Neuronal stem cell (in vitro differentiated cells): ENCODE measurements at places on chromosomes 3 and 15.

DNA sequence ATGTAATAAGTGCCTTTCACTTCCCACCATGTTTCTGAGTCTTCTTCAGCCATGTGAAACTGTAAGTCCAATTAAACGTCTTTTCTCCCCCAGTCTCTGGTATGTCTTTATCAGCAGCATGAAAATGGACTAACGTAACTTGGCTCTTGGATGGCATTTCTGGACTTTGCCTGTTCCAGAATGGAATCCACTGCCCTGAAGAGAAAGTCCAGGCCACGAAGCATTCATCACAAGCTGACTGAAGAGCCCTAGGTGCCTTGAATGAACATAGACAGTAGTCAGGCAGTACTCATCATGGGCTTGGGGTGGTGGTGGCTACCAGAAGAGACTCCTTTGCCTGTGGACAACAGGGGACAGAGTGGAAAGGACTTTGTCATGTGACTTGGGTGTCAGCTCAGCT is 1505.0 kb downstream of the SI start:
- DNase-seq = no peak

DNA sequence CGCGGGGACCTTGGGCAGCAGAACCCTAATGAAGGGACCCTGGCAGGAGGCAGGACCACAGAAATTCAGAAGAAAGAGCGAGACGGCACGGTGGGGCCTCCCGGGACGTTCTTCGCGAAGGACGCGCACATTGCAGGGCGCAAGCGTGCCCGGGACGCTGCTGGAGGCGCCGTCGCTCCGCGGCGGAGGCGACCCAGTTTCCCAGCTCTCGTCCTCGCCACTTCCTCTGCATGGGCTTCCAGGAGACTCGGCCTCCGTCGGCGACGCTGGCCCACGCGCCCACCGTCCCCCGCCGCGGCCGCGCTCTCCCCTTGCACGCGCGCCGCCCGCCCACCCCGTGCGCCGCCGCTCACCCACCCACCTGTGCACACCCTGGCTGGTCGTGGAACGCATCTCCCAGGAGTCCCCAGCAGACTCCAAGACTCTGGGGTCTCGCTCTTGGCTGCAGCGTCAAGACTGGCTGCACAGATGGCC is 31.8 kb upstream of the SMAD3 start:
- no peak for DNase-seq

DNA sequence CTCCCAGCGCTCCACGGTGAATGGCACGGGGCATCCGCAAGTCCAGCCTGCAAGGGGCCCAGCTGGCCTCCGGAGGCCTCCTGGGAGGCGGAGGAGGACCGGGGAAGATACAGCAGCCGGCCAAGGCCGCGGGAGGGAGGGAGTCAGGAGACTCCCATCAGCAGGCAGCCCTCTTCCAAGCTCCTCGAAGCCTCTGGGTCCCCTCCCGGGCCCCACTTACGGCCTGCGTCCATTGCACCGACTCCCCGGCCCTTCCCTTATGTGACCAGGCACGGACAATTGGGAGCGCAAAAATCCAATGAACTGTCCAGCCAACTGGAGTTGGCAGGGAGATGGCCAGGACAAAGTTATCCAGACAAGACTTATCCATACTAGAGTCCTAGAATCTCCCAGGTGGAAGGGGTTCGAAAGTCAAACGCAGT is 668 bp downstream of the MFGE8 start:
- DNase-seq = no peak

GRCh38 chr15:92429378-92430068 is 35.8 kb downstream of the ST8SIA2 start:
- peak; percentile 24 for DNase-seq

GRCh38 chr3:27166888-27167287 is 202.3 kb downstream of the NEK10 start:
- no peak for DNase-seq

GRCh38 chr3:124846189-124846588 is 41.0 kb downstream of the ITGB5 start:
- no peak for DNase-seq

GRCh38 chr15:95501865-95502264 is 828.6 kb upstream of the NR2F2 start:
- DNase-seq = no peak

- no peak for DNase-seq
Measured at GRCh38 chr3:100420885-100421284, 19.5 kb downstream of the LNP1 start.

DNA sequence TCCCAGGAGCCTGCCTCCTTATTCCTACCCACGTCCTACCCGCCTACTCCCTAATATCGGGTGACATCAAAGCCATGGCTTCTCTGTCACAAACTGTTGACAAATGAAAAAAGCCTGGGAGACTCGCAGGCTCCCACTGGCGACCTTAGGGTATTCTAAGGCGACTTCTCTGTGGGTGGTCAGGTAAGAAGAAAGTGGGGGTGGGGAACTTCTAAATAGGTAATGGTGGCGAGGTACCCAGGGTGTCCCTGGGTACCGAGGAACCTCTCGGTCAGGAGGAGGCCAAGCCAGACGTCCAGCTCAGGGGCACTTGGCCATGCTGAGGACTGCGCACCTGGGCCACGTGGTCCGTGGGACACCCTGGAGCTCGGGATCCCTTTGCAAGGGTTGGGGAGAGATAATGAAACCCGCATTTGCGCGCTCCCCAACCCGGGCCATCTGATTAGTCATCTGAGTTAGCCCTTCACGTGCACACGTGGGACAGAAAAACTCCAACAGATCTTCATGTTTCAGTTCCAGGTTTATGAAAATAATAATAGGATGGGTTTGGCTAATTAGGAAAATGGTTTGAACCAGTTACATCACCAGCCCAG is 78.2 kb downstream of the NR2F2 start:
- DNase-seq = no peak

GRCh38 chr3:40588406-40588805 is 63.6 kb downstream of the ZNF621 start:
- DNase-seq = no peak

DNA sequence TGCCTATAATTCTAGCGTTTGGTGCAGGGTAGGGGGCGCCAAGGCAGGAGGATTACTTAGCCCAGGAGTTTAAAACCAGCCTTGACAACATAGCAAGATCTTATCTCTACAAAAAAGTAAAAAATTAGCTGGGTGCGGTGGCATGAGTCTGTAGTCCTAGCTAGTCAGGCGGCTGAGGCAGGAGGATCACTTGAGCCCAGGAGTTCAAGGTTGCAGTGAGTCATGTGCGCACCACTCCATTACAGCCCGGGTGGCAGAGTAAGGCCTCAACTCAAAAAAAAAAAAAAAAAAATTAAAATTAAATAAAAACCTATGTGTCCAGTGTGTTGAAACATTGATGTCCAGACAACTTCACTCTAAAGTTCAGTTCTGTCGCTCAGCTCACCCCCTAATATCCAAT is 78.2 kb upstream of the SOX2 start:
- no peak for DNase-seq

DNA sequence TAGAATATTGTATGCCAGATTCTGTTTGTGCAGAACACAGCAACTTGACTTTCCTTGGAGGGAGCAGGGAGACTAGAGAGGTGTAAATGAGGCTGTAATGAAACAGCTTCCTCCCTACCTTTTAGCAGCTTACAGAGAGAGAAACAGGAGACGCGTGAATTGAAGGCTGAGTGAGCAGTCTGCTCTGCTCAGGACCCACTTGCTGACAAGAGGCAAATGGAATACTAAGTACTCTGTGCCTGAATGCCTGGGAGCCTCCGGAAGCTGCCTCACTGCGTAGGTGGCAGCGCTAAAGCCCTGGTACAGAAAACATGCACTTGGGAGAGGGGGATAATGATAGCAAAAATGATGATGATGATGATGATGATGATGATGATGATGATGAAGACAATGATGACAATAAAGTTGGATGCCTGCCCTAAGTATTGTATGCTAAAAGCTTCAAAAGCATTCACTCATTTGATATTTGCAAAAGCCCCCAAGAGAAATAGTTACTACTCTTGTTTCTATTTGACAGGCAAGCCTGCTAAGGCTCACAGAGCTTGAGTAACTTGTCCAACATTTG is 548.9 kb downstream of the NTRK3 start:
- DNase-seq = no peak

DNA sequence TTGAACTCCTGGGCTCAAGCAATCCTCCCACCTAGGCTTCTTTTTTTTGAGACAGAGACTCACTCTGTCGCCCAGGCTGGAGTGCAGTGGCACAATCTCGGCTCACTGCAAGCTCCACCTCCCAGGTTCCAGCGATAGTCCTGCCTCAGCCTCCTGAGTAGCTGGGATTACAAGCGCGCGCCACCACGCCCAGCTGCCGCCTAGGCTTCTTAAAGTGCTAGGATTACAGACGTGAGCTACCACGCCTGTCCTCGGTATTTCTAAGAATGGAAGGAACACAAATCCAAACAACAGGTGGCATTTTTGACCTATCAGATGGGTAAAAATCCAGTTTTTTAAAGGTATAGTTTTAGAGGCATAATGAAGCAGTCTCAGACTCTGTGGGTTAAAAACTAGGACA is 113.8 kb downstream of the ANP32A start:
- DNase-seq = no peak
